ENCODE measurements at places on chromosomes 4 and X.
A peak's percentile ranks its signal among the peaks of the same experiment; 100 is the strongest.

DNA sequence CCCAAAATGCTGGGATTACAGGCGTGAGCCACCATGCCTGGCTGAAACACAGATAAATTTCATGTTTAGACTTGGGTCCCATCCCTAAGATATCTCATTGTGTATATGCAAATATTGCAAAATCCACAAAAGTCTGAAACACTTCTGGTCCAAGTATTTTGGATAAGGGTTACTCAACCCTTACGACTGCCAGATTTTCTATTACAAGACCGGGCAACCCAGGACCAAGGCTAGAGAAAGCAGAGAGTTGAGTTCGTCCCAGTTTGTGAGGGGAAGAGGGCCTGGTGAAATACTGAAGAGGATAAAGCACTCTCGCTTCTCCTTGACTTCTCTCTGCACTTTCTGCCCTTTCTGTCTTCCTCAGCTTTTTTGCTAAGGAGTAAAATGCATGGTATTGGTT is 34.5 kb downstream of the ZFX start:
- no peak for DNase-seq

DNA sequence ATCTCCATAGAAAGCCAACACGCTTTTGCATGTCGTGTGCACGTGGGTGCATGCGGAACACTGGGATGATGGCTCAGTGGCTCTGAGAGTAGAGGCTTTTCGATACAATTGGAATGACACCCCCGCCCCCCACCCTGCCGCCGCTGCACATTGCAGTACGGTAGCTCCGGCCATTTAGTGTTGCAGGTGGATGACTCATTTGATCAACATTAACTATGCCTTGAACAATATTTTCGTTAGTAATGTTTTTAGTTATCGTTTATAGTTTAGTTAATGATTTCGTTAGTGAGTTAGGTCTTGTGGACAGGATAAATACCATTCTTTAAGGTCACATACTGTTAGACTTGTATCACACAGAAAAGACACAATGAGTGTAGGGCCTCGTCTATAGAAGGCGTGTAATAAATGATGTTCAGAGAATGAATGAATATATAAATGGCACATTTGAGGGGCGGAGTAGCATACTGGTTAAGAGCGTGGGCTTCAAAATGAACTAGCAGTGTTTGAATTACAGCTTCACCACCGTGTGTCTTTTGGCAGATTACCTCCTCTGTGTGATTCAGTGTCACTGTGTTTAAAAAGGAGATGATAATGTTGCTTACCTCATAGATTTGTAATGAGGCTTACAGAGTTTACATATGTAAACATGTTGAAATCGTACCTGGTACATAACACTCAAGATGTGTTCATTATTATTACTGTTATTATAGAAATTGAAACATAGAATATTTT is 67.2 kb upstream of the TENM3 start:
- DNase-seq = no peak

DNA sequence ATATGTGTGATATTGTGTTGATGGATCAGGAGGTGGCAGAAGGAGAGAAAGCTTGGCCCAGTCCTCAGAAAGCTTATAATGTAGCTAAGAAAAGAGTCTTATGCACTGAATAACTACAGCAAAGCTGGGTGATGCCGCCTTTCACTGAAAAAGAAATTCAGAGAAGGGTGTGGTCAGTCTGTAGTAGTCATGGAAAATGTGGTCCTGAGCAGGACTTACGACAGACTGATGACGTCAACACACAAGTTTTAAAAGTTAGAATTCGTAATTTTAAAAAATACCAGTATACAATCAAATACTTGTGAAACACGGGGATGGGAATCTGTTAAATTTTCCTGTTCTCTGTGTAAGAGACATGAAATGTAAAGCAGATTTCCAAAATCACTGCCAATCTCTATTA is 87.0 kb upstream of the RAPGEF2 start:
- no peak for DNase-seq

DNA sequence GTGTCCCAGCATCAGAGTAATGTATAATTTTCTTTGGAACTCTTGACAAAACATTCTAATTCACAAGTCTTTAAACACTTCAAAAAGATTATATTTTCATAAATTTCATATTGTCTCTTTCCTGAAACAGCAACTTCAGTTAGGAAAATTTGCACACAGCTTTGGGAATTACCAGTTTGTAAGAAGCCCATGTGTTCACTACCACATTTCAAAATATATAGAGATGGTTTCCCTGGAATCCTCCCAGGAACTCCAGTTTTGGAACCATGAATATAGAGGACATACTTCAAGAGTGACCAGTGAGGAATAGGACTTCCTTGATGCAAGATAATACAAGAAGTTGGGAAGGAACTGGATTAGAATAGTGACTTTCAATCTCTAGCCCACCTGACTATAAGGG is 28.7 kb upstream of the HPGDS start:
- no peak for DNase-seq

- no peak for DNase-seq
These were observed 19.8 kb upstream of the ZXDA start for GRCh38 chrX:57930051-57930450.

DNA sequence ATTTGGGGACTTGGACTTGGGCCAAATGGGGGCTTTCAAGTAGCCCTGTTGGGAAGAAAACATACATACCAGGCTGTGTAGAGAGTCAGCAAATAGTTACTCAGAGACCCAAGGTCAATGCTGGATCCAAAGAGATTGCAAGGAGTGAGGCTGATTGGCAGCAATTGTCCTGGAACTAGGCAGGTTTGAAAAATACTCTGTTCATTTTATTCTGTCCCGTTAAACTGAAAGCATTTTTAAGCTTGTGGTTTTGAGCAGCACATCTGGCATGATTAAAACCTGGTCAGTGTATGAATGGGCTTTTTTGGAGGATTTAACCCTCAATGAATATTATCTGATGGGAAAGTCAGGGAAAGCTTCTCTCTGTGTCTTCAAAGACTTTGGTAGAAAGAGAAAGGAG is 294.3 kb upstream of the BOD1L1 start:
- DNase-seq = no peak

- DNase-seq = no peak
These were observed 13.7 kb upstream of the ASIC5 start for GRCh38 chr4:155879767-155880166.

- DNase-seq = peak; percentile 64
These were observed 219.4 kb upstream of the ZC4H2 start for GRCh38 chrX:65195621-65196020.

DNA sequence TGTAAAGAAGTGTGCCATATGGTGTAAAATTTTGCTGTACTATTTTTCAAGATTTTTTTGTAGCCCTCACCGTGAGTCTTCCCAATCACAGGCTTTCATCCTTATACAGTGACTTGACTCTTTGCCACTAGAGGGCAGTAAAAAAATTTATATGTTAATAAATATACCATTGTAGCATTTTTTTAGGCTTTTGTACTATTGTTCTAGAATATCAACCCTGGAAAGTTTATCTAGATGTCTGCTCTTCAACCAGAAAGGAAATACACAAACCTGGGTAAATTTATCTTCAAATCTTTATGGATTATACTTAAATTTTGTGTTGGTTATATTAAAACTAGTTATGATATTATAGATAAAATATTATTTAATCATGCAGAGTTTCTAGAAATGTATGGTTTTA is 235.3 kb downstream of the TENM3 start:
- peak; percentile 32 for DNase-seq

DNA sequence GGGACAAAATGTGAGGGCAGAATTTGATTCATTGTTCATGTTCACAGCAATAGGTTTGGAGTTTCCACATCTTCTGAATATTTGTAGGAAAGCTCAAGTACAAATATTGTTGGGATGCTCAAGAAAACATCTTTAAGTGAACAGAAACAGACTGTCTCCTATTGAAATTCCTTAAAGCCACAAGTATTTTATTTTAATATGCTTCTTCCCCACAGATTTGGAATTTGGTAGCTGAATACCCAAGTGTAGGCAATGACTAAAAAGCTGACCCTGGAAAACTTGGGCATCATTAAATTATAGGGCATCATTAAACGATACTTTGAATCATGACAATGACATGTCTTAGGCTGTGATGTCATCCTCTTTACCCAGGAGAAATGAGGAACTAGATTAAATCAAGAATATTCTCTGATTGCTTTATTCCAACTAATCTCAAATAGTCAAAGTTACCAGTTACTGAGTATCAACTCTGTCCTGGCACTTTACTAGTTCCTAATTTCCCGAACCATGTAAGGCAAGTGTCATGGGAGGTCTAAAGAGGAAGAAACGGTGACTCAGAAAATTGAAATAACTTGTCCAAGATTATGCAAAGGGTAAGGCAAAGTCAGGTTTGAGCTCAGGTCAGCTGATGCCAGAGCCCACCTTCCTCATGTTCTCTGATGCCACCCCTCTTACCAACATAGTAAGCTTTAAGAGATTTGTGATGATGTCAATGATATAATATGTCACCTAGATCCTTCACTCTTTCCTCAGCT is 223.1 kb upstream of the LEF1 start:
- DNase-seq = no peak

GRCh38 chrX:138877746-138878145 is 166.2 kb upstream of the FGF13 start:
- DNase-seq = no peak

DNA sequence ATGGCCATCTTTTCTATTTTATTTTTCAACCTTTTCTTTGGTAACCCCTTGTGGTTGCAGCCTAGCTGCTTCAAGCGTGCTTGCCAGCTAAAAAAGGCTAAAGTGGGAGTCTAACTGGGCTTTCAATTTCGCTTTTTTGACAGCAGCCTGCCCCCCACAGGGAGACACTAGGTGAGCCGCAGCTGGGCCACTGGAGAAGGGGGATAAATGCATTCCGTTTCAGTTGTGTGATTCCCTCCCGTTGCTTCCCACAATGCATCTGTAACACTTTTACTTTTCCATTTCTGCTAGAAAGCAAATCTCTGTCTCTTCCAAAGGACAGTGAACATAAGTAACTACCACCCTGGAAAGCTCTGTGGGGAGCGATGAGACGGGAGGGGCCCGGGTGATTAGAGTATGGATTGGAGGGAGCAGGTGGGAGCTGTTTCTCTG is 86.3 kb upstream of the RAPGEF2 start:
- no peak for DNase-seq

DNA sequence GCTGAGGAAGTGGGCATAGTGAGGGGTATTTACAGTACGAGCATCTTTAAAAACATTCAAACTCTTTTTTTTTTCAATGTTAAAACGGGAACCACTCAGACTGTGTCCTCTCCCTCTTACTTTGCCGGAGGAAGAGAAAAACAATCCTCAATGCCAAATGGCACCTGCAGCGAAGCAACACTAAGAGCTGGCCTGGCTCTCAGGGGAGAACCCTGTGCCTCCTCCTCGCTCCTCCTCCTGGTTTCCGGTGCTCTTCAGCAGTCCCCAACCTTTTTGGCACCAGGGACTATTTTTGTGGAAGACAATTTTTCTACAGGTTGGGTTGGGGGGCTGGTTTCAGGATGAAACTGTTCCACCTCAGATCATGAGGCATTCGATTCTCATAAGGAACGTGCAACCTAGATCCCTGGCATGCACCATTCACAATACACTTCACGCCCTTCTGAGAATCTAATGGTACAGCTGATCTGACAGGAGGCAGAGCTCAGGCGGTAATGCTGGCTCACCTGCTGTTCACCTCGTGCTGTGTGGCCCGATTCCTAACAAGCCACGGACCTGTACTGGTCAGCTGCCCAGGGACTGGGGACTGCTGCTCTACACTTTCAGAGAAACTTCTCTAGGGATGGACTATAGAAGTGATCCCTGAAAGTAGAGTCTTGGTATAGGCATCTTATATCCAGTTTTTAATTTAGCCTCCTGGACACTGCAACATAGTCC is 404.1 kb downstream of the RAPGEF2 start:
- DNase-seq = no peak

DNA sequence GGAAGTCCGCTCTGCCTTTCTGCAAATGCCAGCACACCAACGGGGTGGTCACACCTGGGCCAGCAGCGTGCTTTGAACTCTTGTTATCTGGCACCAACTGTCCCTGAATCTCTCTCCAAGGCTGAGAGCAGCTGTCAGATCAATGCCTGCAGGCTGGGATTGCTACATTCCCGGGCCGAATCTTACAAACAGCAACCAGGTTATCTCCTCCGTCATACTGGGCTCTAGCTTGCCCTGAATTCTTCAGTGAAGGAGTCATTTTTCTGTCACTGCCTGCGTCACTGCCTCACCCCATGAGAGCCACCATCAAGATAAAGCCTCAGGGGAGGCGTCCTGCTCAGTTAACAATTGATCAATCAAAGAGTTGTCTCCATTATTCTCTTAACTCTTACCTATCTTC is 329.4 kb upstream of the PPARGC1A start:
- peak; percentile 70 for DNase-seq

GRCh38 chr4:156815717-156816359 is 155.8 kb downstream of the PDGFC start:
- DNase-seq = no peak

DNA sequence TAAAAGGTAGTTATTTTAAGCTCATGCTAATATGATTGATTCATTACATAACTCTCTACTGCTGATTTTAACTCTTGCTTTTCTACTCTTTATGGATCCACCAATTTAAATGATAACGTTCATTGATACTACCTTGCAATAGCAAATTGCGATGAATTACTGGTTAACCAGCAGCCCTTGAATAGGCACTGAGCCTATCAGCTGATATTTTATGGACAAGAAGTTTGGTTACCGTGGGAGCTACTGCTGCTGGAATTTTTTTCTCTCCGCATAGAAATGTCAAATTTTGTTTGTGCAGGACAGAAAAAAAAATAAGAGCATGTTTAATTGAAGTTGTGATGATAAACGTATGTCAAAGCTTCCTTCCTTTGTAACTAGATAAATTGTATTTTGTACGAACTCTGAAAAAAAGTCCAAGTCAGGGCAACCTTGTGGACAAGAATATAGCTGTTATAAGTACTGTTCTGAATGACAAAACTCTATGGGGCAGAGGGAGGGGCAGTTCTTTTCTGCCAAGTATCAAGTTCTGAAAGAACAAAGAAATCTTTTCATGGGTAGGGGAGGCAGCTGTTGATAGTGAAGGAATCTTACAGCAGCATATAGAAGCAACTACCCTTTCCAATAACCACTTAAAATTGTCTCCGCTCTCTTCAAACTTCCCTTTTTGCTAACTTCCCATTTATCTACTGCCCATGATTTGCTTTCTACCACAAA is 434.9 kb upstream of the PABPC4L start:
- DNase-seq = peak; percentile 8

DNA sequence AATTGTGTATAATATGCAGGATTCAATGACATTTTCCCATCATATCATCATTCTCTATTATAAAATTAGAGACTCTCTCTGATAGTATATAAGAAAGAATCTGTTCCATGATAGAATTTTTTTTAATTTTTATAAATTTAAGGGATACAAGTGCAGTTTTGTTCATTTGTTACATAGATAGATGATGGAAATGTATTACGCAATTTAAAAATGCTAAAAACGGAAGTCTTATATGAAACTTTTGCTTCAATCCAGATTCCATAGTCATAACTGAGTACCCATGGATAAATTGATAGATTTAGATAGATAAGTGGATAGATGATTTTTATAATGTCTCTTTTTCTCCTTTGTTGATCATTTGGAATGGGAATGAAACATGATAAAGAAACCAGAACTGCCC is 24.9 kb upstream of the MAGEB2 start:
- DNase-seq = no peak

DNA sequence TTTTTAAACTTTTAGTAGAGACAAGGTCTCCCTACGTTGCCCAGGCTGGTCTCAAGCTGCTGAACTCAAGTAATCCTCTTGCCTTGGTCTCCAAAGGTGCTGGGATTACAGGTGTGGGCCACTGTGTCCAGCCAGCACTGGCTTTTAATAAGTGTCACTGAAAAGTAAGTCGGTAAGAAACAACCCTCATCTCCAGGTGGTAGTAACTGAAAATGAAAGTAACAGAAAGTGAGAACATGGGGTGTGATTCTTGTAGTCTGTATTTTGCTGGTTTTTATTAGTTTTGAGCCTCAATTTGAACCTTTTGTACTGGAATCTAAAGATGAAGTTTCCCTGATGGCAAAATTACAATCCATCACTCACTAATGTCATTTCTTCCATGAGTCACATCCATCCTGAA is 238.1 kb upstream of the AGA start:
- DNase-seq = no peak

Data from small intestine (tissue), 16 donors.